ENCODE measurements at places on chromosomes 1 and 21.

DNA sequence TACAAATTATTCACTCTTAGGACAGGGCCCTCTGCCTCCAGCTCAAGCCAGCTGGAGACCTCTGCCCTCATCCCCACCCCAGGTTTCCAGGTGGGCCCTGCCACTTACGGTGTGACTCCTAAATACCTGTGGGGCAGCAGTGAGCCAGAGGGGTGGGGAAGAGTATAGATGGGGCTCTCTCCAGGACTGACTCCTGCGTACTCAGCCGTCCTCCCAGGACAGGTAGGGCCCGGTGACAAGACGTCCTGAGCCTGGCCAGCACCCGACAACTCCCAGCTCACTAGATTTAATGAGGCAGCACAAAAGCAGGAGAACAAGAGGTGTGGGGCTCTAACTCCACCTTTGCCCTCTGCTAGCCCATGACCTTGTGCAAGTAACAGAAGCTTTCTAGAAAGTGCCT lies 16.8 kb downstream of the GNG12 start:
- no peak for DNase-seq

- DNase-seq, result no peak
Measured at GRCh38 chr1:44059664-44060355, 28.5 kb upstream of the SLC6A9 start.

DNA sequence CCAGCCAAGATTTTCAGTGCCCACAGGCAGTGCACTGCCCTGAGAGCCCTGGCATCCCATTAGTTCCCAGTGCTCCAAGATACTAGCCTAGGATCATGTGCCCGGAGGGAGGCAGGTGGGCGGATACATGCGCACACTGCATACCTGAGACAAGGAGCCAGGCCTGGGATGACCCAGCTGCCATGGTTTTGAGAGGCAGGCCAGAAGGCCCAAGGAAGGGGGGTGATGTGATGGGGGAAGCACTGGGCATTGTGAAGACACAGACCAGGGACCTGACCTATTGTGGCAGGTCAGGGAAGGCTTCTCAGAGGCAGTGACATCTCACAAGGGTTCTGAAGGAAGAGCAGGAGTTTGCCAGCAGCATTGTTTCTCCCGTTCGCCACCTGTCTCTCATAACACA lies 3.6 kb downstream of the ZC3H12A start:
- no peak for DNase-seq

DNA sequence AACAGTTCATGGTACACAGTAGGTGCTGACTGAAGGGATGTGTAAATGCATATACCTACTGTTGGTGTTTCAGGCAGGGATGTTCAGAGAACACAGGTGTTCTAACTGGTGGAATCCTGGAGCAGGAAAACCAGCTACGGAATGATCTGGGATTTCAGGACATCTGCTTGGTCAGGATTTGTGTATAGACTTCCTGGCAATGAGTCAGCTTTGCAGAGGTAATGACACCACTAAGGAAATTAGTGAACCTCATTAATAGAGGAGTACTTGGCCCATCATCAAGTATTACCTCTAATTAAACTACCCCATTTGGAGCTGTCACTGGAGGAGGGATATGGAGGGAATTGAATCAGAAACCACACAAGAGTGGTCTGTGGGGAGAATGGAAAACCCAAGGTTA lies 7.3 kb downstream of the MRPL37 start:
- no peak for DNase-seq

- peak; percentile 63 for DNase-seq
Measured at GRCh38 chr1:212110617-212111016, 75.1 kb downstream of the DTL start.

- DNase-seq, result peak; percentile 30
Measured at GRCh38 chr1:226697151-226697928, 41.7 kb downstream of the ITPKB start.

GRCh38 chr1:154324669-154325582 lies at the start of gene ATP8B2:
Gene ATP8B2, plus strand, starts transcription at chr1:154325525. Its CDS starts 2,617 bp downstream, at chr1:154328142.
- peak; percentile 47 for DNase-seq

- no peak for DNase-seq
Measured at GRCh38 chr1:100485855-100486258, 52.1 kb upstream of the GPR88 start.

DNA sequence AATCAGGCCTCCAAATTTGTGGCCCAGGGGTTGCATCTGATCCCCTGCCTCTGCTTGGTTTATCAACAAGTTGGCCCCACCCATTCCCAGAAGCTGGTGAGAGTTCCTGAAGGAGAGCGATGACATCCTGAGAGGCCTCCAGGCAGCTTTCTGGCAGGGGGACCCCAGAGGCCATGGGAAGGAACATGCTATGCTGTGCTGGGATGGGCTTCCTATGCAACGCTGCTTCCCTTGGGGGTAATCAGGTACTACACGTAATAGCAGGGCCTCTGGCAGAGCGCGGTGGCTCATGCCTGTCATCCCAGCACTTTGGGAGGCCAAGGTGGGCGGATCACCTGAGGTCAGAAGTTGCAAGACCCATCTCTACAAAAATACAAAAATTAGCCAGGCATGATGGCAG lies 8.4 kb upstream of the MTF1 start:
- DNase-seq, result no peak

DNA sequence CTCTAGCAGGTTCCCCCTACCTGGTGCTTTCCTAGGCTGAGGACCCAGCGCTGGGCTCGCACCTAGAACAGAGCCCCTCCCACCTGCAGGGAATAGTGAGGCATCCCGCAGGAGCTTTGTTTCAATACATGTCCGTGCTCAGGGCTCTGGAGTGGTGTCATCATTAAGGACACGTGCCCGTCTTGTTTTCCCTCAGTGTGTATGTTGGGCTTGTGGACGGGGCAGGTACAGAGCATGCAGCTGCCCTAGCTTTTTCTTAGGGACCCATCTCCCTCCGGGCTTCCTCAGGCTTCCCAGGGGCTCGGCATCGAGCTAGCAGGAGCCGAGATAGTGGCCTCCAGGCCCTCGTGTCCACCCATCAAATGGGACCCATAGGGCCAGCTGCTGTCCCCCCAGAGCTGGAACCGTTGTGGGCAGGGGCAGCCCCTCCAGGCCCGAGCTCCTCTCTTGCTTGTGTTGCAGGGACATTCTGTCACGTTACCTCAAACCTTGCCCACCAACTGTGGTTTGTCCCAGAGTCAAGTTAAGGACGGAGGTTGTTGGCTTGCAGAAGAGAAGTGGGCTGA lies 3.9 kb downstream of the TMEM201 start:
- no peak for DNase-seq

GRCh38 chr1:113647164-113647563 lies 112.1 kb downstream of the PHTF1 start:
- DNase-seq, result no peak

DNA sequence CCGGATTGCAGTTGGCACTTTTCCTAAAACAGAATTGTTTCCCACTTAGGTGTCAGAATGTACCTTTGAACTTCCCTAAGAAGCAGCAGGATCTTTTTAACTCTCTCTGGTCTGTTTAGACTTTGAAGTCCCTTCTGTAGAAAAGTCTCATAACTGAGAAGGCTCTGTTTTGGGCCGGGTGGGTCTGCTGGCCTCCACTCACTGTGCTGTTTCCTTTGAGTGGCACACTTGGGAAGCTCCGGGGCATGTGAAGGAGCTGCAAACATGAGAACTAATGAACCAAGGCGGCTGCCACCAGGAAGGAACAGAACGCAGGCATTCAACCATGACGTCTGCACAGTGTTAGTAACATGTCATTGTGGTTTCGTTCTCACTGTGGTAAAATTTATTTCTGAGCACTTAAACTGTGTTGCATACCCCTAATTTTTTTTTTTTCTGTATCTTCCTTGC lies 19.5 kb upstream of the NCMAP start:
- DNase-seq, result no peak

GRCh38 chr1:111990026-111990877 lies 784 bp upstream of the KCND3 start:
- no peak for DNase-seq

GRCh38 chr1:211327346-211327921 lies 801 bp downstream of the TRAF5 start:
- DNase-seq, result no peak

- DNase-seq, result no peak
Measured at GRCh38 chr1:200958597-200958996, 63.9 kb downstream of the INAVA start.

DNA sequence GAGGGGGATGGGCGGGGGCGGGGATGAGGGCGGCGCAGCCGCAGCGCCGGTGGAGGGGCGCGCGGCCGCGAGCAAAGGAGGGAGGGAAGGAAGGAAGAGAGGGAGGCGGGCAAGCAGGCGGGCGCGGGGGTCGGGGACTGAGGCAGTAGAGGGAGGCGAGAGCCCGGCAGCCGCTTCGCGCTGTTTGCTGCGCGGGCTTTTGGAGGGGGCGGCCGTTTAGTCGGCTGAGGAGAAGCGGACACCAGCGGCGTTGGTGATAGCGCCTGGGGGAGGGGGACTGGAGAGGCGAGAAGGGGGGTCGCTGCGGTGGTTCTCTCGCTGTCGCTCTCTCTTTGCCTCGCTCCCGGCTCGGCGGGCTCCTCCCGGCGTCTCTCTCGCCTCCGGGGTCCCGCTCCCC lies at the start of gene HS2ST1:
Gene HS2ST1, plus strand, starts transcription at position 35 of the 397 bp plus-strand sequence.
- no peak for DNase-seq

DNA sequence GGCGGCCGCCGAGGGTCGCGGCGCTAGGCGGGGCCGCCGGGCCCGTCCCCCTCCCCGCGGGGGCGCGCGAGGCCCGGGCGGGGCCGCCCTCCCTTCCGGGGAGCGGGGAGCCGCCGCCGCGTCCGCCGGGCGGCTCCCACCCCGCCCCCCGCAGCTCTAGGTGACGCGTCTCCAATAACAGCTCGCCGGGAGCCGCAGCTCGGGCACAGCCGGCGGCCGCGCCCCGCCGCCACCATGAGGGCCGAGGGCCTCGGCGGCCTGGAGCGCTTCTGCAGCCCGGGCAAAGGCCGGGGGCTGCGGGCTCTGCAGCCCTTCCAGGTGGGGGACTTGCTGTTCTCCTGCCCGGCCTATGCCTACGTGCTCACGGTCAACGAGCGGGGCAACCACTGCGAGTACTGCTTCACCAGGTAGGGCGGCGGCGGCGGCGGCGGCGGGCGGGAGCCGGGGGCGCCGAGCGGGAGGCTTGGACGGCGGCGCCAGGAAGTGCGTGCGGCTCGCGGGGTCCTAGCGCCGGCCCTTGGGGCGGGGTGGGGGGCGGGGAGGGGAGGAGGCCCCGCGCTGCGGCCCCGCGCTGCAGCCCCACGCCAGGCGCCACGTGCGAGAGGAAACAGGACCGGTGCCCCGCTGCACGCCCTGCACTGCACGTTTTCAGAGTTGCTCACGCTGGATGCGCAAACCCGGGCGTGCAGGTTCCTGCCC lies at the start of gene SMYD2:
Gene SMYD2, plus strand, starts transcription at position 139 of the 699 bp plus-strand sequence. Its CDS starts 96 bp downstream, at position 235.
- peak; percentile 47 for DNase-seq

GRCh38 chr1:10754568-10755329 lies 41.7 kb downstream of the CASZ1 start:
- no peak for DNase-seq

DNA sequence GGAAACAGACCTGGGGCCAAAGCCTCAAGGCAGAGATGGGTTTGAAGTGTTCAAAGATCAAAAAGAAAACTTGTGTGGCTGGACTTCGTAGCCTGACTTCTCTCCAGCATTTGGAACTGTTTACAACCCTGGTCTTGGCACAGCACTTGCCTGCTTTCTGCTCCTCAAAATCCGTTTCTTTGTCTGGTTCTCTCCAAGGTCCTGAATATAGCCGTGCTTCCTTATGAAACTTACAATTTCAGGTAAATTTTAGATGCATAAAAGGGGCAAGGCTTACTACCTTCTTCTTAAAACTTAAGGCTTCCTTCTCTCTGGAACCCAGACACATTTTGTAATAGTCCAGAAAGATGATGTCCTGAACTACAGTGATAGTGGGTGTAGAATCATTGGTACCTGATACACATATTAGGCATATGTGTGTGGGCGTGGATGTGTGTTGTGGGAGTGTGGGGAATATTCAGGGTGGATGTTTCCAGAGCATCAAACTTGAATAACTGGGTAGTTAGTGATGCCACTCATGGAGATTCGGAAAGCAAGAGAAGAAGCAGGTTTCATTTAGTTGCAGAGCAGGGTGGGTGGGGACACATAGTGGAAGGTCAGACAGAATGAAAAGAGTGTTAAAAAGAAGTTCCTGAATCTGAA lies 26.4 kb upstream of the FAM78B start:
- DNase-seq, result no peak

DNA sequence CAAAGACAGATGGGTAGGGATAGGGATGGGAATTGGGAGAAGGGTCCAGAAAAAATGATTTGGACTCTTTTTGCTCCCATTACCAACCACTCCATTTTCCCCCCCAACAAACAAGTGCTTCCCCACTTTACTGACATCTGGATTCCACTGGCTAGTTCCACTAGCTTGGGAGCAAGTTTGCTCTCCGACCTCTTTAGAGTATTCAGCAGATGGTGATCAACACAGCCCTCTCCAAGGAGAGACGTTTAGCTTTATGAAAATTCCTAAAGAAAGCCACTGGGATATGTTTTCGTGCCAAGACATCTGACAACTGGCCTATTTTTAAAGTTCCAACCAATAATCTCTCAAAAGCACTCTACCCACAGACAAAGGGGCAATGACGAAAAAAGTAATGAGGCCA lies 50.3 kb downstream of the ITPKB start:
- DNase-seq, result no peak

- DNase-seq, result no peak
Measured at GRCh38 chr21:43926196-43926595, 61.2 kb downstream of the AGPAT3 start.

DNA sequence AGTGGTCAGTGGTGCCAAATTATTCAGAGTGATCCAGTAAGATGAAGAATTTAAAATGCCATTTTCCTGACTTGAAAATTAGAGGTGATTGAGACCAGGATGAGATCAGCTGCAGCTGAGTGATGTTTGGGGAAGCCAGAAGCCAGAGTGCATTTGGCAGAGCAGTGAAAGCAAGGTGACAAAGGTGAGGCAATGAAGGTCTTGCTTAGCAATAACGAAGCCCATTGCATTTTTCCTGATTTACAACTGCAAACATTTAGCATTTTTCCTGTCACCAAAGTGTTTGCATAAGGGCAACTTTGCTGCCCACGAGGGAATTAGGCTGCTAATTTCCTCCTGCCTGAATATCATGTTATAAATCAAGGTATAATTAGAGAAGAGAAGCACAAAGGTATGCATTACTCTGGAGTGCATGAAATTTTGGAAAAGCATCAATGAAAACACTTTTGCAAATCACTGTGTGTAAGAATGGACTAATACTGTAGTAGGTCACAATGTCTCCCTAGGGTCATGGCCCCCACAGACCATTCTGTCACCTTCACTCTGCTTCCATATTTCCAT lies 188.2 kb upstream of the LYPLAL1 start:
- no peak for DNase-seq

GRCh38 chr1:209207701-209208286 lies 375.7 kb upstream of the CAMK1G start:
- DNase-seq, result peak; percentile 64

DNA sequence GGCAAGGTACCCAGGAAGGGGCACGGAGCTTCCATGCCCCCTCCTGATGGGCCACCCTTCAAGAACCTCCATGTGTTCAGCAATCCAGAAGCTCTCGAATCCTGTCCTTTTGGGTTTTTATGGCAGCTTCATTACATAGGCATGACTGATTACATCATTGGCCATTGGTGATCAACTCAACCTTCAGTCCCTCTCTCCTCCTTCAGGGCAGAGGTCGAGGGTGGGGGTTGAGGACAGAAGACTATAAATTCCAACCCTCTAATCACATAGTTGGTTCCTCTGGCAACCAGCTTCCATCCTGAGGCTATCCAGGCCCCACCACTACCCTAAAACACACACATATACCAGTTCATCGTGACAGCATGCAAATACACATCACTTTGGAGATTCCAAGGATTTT lies 135.7 kb downstream of the ZNF281 start:
- no peak for DNase-seq

GRCh38 chr1:14928412-14928811 lies 225.1 kb upstream of the TMEM51 start:
- no peak for DNase-seq

GRCh38 chr21:44986471-44987291 lies 46.9 kb downstream of the SLX9 start:
- DNase-seq, result no peak

All from NCI-H446 treated with DMSO at 0.1 percent for 48 hours (cell line).